ENCODE measurements at places on chromosomes 11 and 22. TPM values are rescaled to one million over a fixed set of nuclear protein-coding genes. Genes with fewer than 3 reads are reported as not detected.

Gene ROBO4
- total RNA-seq = 6.4 TPM

Gene OR4A16
- not detected for total RNA-seq

Gene OTOG
- total RNA-seq = not detected

- H3K27me3 ChIP-seq = no peaks in the 10 kb centered on the region
- H3K27ac ChIP-seq = peak overlapping the region; percentile 55
- H3K4me3 ChIP-seq = no peak overlapping the region
- peaks cover 3% of the 10 kb centered on the region for H3K4me1 ChIP-seq
- peak; percentile 42 for DNase-seq
Observed at GRCh38 chr22:23970816-23971486, 3.3 kb downstream of the DDT start.

DNA sequence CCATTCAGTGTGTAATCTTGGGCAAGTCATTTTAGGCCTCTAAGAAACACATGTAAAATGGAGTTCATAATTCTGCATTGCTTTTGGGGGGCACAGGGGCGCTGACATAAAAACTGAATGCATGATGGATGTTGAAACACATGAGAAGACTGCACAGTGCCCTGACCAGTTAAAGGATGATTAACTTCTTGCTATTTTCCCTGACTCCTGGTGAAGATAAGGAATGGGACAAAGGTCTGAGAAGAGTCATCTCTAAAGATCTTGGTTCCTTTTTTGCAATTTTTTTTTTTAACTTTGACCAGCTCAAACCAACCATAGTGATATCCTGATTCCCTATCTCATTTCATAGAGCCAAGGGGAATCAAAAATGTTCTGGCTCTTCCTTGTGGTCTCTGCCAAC is 134.9 kb upstream of the TENM4 start:
- no peaks in the 10 kb centered on the region for H3K36me3 ChIP-seq
- H3K27ac ChIP-seq = no peak overlapping the region
- H3K4me1 ChIP-seq = no peaks in the 10 kb centered on the region
- H3K4me3 ChIP-seq = no peak overlapping the region
- no peaks in the 10 kb centered on the region for H3K27me3 ChIP-seq
- DNase-seq = no peak
